ENCODE measurements at places on chromosomes 6 and 20.

DNA sequence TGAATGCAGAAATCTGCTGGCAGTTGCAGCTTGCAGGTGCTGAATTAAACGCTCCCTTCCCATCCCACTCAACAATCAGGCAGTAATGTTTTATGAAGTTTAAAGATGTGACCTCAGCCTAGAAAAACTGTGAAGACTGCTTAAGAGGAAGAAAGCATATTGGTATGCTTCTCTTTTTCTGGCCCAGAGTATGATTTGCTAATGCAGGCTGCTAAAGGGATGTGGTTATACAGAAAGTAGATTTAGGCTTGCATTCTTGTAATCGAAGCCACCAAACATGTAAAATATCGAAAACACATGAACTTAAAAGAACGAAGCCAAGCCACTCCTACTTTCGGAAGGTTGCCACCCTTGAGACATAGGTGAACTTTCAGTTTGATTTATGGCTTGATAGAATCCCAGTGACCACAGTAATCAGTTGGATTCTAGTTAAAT, 40.7 kb downstream of the MAP3K5 start:
- no peak for DNase-seq

DNA sequence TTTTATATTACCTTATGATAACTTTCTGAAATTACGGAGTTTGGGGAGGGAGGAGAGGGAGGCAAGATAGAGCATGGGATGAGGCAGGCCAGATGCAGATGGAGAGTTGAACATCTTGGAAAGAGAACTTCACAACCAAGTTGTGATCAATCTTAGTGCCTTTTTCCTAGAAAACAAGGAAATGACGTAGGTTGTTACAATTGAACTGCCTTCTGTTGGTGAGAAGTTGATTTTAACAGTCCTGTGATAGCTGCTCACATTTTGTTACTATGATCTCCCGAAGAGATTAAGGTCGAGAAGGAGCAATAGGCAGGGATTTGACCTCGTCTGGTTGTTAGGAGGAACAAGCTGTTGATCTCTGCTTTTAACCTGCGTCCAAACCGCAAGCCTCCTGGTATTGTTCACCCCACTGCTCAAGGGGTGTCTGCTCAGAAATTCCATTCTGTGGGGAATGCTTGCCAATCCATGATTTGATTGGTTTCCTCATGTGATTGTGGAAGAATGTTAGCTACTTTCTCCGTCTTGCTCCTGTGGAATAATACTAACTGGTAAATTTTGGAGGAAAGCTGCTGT, 35.1 kb downstream of the TIAM2 start:
- DNase-seq = no peak

- DNase-seq = no peak
Observed at GRCh38 chr20:58173930-58174707, 54.3 kb downstream of the ANKRD60 start.

- DNase-seq = no peak
Observed at GRCh38 chr6:549906-550305, 107.0 kb downstream of the HUS1B start.

DNA sequence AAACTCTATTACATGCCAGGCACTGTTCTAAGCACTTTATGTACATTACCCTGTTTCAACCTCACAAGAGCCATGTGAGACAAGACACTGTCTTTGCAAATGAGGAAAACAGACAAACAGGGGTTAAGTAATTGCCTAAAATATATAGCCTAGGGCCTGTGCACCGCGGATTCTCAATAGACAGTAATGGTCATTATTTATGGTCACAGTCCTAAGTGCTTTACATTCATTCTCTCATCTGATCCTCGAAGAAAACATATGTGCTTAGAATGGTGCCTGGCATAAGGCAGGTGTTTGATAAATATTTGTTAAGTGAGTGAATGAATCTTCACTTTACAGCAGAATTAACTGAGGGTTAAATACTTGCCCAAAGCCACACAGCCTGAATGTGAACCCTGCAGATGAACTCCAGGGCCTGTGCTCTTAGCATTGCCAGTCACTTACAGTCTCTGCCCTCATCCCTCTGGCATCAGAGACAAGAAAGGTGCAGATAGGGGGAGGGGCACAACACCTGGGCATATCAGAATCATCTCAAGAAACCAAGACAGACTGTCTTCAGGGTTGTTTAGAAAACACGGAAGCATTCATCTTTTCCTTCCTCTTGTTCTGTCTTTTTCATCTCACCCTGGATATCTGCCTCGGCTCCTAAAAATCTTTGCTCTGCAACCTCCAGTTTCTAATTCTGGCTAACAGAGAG, 92.8 kb upstream of the SASH1 start:
- no peak for DNase-seq

DNA sequence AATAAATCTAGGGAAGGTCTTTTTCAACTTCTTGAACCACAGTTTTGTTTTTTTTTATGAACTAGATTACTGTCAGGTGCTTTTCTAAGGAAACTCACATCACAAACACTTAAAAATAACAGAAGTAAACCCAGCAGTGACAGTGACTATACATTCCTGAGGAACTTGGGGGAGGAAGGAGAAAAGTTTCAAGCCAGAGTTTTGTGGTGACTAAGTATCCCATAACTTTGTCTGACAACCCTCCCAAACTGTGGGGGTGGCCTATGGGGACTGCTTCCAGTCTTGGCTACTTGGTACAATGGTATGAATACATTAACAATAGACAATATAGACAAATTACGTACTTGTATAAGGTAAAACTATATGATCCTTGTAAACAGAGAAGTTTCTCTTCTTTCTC, 202.5 kb upstream of the MAN1A1 start:
- DNase-seq = no peak

- DNase-seq = no peak
Observed at GRCh38 chr20:50586531-50587232, 76.5 kb downstream of the PTPN1 start.

- no peak for DNase-seq
Observed at GRCh38 chr6:156905801-156906200, 128.6 kb downstream of the ARID1B start.

GRCh38 chr6:167317172-167317571, 7.7 kb upstream of the TTLL2 start:
- no peak for DNase-seq

- no peak for DNase-seq
Observed at GRCh38 chr20:25150016-25150415, 45.5 kb upstream of the ENTPD6 start.
